Germinal center (tissue), 1 donor: ENCODE measurements at places on chromosomes 2 and 18.

- DNase-seq = no peak
These were observed 198.9 kb downstream of the LRATD1 start for GRCh38 chr2:14831458-14831857.

DNA sequence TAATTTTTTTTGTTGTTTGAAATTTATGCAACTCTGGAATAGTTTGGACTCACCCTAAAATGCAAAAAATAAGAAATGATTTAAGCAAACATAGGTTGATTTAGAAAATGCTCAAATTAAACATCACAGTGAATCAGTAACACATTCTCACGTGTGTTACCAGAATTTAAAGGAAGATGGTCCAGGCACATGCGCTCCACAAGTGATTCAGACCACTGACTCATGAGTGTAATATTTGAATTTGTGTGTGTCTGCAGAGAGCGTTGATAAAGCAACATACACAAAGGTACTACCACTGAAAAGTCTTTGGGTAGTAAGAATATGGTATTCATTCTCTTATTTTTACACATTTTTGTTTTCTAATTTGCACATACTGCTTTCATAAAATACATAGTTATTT, 7.9 kb downstream of the SS18 start:
- no peak for DNase-seq

DNA sequence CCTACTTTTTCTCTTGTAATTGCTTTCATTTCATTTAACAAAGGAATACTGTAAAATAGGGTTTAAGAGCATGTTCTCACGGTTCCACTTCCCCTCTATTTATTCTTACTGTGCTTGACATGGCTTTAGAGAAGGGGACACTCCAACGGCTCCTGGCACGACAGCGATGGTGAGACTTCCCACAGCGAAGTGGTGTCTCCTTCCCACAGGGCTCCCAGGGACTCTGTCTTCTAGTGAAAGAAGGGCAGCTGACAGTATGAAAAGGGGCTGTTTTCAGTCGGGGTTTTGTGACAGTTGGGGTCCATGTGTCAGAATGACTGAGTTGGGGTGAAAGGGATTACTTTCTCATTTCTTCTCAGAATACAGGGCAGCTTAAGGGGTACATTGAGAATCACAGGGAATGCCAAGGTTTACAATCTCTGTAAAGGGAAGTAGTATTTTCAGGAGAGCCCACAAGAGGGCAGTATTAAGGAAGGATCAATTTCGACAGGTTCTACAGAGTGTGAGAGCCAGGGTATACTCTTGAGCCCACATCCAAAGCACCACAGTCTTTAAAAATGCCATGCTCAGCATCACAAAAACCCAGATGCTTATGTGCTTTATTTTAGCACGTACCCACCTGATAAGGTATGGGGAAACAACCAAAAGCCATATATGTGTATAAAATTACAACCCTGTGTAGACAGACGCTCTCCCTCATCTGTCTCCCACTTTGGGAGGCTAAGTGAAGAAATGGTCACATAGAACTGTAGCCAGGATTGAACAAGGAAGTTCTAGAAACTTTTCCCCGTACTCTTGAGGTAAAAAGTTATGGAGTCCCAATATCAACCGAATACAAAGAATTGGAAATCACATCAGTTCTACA, 31.3 kb upstream of the RAPGEF4 start:
- DNase-seq = no peak

DNA sequence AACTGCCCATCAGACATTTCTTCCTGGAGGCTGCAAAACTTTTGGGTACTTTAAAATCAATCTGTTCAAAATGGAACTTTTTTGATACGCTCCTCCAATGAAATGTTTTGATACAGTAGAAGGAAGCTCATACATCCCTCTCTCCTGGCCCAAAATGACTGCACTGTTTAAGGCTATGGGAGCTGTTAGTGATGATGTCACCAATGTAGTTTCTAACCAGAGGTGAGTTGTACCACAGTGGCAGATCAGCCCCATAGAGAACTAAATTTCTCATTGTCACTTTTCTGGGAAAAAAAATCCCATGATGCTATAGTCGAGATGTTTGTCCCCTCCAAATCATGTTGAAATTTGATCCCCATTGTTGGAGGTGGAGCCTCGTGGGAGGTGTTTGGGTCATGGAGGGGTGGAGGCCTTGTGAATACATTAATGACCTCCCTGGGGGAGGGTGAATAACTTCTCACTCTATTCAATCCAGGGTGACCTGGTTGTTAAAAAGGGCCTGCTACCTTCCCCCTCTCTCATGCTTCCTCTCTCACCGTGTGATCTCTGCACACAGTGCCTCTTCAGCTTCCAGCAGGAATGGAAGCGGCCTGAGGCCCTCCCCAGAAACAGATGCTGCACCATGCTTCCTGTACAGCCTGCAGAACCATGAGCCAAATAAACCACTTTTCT, 117.4 kb upstream of the NPAS2 start:
- DNase-seq = no peak

GRCh38 chr2:174180165-174180724, 68.1 kb downstream of the OLA1 start:
- DNase-seq = no peak

GRCh38 chr2:73307720-73308119, 14.4 kb upstream of the EGR4 start:
- no peak for DNase-seq

- no peak for DNase-seq
These were observed 81.0 kb upstream of the ACVR2A start for GRCh38 chr2:147763861-147764260.

DNA sequence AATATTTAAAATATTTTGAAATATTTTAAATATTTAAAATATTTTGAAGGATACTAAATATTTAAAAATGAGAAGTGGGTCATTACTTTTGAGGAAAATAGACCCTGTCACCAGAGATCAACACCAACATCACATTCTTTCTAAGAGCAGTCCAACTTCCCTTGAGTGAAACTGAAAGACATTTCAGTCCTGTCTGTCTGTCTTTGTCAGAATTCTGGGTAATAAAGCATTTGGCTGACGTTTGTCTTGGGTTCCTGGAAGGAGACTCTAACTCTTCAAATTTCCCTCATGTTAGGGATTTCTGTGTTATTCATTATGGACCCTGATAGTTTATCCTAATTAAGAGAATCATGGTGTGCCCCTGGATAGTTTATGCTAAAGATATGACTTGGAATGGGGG, 32.8 kb downstream of the TTC21B start:
- no peak for DNase-seq

- peak; percentile 5 for DNase-seq
These were observed 80.3 kb downstream of the DYNAP start for GRCh38 chr18:54671291-54671881.

DNA sequence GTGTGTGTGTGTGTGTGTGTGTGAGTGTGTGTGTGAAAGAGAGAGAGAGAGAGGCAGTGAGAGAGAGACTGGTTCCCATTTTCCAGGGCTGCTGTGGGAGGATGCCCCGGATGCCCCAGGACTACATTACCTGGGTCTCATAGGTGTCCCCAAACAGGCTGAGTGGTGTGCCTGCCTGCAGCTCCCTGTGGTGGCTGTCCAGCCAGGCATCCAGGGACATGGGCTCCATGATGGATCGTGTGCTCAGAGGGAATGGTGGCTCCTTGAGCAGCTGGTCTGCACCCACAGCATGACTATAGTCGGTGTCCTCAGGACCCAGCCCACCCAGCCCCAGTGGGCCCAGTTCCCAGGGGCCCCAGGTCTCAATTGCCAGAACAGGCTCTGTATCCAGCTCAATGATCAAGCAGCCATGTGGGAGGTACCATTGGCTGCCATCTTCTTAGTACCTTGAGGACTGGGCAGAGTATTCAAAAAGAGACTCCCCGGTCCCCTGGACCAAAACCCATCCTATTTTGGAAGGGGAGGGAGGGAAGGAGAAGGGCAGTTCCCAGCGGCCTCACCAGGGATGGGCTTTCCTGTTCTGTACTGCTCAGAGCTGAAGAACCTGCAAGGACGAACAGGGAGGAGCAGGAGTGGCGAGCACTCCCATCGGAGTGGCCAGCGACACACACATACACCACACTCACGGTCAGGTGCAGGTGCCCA, 5.8 kb upstream of the OXER1 start:
- no peak for DNase-seq

GRCh38 chr2:32993005-32993539, 46.3 kb downstream of the LTBP1 start:
- no peak for DNase-seq

DNA sequence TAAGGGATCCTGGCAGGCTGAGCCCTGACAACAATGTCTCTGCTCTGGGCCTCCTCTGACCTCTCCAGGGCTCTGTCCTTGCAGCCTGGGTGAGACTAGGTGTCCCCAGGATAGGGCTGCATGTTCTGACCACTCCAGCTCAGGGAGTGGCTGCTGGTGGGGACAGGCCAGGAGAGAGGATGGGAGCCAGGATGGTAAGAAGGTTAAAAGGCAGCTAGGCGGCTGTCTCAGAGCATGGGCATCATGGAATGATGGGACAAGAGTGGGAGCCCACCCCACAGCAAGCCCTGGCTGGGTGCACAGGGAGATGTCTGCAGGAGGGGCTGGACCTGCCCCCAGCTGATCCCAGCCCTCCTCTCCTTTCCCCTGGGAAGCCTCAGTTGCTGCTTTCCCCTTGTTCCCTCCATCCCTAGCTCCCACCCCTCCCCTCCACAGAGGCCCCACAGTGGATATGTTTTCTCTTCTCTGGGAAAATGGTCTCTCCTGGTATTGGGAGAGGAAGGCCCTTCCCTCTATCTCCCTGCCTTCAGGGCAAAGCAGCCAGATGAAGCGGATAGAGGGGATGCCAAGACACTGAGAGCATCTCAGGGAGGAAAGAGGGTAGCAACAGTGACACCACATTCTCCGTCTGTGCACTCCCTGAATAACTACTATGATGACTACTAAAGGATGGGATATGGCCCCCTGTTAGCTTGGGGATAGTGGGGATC, 334.3 kb downstream of the DYSF start:
- DNase-seq = no peak

DNA sequence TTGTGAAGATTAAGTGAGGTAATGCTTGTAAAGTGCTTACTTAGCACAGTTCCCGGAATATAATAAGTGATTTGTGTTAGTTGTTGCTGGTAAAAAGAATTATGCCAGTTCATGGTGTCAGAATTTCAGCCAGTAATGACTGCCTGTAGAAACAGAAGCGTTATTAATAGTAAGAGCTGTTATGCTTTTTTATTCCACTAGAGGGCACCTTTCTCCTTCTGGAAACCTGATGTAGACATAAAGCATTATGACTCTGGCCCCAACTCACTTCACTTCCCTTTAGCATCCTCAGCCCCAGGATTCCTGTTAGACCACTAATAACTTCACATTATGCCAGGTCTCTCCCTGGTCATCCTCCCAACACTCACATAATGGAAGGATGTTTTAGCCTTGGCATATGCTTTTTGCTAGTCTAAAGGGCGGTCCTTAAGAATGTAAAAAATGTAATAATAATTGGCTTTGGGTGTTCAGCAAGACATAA, 34.9 kb downstream of the C18orf54 start:
- peak; percentile 49 for DNase-seq

DNA sequence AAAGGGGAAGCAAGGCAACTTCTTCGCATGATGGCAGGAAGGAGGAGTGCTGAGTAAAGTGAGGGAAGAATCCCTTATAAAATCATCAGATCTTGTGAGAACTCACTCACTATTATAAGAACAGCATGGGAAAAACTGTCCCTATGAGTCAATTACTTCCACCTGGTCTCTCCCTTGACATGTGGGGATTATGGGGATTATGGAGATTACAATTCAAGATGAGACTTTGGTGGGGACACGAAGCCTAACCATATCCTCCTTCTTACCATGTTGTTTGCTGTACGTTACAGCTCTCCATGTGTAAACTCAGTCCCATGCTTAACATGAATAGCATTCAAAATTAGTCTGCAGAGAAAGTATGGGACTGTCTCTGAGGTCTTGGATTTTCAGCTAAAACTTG, 1096.8 kb upstream of the ACVR2A start:
- DNase-seq = no peak

GRCh38 chr2:228039752-228040534, 141.5 kb downstream of the SPHKAP start:
- DNase-seq = no peak

GRCh38 chr2:184560603-184561002, 37.7 kb upstream of the ZNF804A start:
- no peak for DNase-seq

GRCh38 chr2:232282508-232283055, 96.0 kb upstream of the ALPP start:
- DNase-seq = no peak

DNA sequence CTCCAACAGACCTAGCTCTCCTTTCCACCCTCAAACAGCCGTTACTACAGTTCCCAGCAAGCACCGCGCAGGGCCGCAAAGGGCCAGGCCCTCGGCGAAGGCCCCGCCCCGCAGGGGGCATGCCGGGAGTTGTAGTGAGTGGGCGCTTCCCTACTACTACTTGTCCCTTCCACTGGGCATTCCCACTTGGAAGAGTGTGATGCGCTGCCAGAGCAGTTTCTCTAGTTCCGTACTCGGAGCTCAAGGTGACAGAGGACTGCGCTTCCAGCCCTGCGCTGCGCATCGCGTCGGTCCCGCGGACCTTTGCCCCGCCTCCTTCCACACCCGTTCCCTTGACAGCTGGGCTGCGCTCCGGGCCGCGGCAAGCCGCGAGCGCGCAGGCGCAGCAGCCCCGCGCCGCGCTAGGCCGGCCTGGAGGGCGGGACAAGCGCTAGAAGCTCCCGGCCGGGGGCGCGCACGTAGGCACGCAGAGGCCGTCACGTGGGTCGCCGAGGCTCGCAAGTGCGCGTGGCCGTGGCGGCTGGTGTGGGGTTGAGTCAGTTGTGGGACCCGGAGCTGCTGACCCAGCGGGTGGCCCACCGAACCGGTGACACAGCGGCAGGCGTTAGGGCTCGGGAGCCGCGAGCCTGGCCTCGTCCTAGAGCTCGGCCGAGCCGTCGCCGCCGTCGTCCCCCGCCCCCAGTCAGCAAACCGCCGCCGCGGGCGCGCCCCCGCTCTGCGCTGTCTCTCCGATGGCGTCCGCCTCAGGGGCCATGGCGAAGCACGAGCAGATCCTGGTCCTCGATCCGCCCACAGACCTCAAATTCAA, at the start of gene VAPA:
TSS of gene VAPA (plus strand) at position 491 of the 808 bp plus-strand sequence. CDS start at position 732, 241 bp downstream.
- DNase-seq = peak; percentile 97

- DNase-seq = no peak
These were observed 197.0 kb downstream of the HRH4 start for GRCh38 chr18:24657444-24657842.

- DNase-seq = no peak
These were observed 198.1 kb upstream of the RBBP8 start for GRCh38 chr18:22734791-22735627.

GRCh38 chr18:62883937-62884735, 168.8 kb downstream of the PHLPP1 start:
- DNase-seq = no peak

DNA sequence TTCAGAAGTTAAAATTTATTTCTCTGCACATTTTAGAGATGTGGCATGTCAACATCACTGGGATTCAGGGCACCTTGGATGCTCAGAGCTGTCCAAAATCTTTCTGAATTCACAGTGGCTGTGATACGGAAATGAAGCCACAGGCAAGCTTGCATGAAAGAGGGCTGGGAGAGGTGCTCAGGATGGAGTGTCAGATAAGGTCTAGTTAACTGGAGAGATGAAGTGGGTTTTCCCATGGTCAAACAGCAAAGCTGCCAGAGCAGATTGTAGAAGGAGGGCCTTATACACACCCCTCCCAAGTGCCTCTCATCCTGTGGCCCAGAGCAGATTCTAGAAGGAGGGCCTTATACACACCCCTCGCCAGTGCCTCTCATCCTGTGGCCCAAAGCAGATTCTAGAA, 286.8 kb upstream of the PXDN start:
- DNase-seq = no peak
